ENCODE measurements at places on chromosomes 11 and 22. TPM values are rescaled to one million over a fixed set of nuclear protein-coding genes. Genes with fewer than 3 reads are reported as not detected.

- DNase-seq = peak; percentile 21
These were observed 3.0 kb downstream of the RASSF10 start for GRCh38 chr11:13012056-13012661.

- no peak for DNase-seq
These were observed 15.6 kb downstream of the GRAP2 start for GRCh38 chr22:39916496-39916895.

- peak; percentile 60 for DNase-seq
These were observed 9.6 kb downstream of the SMTNL1 start for GRCh38 chr11:57546869-57547475.

- peak; percentile 14 for DNase-seq
These were observed 9.3 kb downstream of the MSANTD4 start for GRCh38 chr11:106012744-106013143.

GRCh38 chr11:19735157-19735908 is 22.7 kb downstream of the NAV2 start:
- DNase-seq = no peak

GRCh38 chr11:37942081-37942480 is 1344.0 kb upstream of the RAG2 start:
- no peak for DNase-seq

- no peak for DNase-seq
These were observed 7.3 kb downstream of the TOP3B start for GRCh38 chr22:21975273-21975672.

- no peak for DNase-seq
These were observed 29.0 kb downstream of the DDX10 start for GRCh38 chr11:108693852-108694251.

DNA sequence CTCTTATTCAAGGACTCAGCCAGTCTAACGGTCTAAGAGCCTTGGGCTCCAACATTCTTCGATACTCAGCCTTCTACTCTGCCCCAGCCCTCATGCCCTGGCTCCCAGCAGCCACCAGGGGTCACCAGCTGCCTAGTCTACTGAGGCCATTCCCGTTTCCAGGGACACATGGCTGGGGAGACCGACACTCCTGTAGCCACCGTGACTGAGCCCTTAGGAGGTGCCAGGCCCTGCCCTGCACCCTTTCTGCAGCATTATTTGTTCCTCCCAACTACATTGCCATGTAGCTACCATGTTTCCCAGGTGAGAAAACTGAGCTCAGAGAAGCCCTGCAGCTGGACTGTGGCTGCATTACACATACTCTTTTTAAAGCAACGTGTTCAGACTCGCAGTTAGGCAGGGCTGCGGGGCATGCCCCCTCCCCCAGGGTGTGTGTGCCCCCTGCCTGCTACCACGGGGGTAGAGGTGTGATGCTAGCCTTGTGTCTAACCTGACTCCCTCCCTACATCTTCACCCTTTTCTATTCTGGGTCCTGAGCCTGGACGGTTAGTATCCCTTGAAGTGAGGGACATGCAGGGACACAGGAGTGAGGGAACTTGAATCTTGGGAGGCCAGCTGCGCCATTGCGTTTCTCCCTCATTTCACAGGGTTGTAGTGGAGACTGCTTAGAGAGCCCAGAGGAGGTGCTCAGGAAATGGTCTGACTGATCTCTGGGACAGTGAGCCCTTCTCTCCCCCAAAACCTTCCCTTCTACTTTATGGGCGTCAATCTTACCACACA is 17.5 kb downstream of the ATG16L2 start:
- peak; percentile 89 for DNase-seq

DNA sequence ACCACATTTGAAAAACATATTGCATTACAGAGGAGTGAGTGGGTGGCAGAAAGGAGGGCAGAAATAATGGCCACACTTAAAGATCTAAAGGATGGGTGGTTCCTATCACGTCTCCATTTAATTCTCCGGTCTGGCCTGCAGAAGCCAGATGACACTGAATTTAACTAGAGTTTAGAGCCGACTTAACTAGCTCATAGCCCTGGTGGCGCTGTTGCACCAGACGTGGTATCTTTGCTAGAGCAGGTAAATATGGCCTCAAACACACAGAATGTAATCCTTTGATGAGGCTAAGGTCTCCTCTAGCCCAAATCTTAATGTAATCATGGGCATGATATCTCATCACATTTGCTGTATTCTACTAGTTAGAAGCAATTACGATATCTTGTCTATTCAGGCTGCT is 51.5 kb upstream of the GAL start:
- peak; percentile 78 for DNase-seq

DNA sequence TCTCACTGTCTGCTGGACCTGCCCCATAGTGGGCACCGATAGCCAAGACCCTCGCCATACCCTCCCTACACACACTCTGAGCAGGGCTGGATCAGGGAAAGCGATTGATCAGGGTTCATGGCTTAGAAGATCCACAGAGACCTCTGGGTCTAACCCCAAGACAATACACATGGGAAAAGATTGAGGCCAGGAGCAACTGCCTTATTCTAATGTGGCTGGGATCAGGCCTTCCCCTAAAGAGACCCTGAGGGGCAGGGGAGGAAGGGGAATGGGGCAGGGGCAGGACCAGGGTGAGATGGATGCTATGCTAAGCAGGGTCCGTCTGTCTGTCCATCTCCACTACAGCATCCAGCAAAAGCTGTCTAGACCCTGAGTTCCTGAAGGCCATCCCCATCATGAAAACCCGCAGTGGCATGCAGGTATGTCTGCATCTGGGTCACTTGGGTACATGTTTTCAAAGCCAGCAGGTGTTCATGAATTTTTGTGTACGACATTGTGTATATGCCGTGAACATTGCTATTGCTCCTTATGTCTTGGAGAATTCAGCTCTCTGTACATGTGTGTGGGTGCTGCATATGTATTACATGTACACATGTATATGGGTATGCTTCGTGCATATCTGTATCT is 15.3 kb upstream of the RELT start:
- no peak for DNase-seq

- DNase-seq = peak; percentile 74
These were observed 102.7 kb downstream of the BRD1 start for GRCh38 chr22:49724893-49725489.

- no peak for DNase-seq
These were observed 2.1 kb upstream of the LRRC32 start for GRCh38 chr11:76672431-76673175.

DNA sequence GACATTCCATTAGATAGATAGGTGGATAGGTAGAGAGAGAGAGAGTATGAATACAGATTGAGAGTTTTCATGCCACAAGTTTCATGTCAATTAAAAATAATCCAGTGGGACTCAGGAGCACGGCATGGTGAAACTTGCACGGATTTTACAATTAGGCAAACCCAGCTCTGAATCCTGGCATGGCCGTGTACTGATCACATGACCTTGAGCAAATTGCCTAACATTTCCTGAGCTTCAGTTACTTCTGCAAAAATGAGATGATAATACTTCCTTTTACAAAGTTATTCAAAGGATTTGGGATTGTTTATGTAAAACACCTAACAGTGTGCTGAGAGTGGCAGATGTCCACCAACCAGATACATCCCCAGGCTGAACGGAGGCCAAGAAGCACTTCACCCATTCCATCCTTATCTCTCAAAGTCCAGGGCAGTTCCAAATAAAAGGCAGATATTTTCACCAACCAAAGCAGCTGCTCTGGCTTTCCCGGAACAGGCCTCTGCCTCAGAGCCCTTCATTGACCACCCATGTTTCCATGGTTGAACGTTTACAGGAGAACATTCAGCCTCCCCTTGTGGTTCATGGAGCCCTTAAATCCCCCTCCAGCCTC is 17.9 kb downstream of the APLNR start:
- DNase-seq = no peak

- peak; percentile 26 for DNase-seq
These were observed 4.9 kb downstream of the ZFTA start for GRCh38 chr11:63763496-63764339.

DNA sequence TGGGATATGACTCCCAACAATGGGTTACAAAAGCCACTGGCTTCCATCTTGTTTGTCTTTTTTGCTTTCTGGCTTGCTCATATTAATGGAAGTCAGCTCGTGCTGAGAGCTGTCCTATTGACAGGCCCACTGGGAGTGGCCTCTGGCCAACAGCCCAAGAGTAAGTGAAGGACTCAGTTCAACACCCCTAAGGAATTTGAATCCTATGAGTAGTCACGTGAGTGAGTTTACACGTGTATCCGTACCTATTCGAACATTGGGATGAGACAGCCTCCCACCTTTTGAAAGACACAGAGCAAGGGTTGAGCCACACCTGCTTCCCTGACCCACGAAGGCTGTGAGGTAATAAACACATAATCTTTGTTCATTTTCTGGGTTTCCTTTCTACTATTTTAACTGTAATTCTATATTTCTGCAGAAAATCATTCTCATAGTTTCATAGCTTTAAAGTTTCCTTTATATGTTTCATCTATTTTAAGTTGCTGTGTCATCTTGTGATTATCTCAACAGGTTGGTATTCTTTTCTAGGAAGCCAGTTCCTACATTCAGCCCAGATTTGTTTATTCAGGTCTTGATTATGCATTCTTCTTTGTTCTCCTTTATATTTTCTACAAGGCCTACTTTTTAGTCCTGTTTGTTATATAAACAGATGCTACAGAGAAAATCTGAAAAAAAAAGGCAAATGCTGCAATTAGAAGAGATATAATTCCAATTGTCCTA is 802.3 kb downstream of the CNTN5 start:
- DNase-seq = no peak

- DNase-seq = no peak
These were observed 21.9 kb upstream of the NFRKB start for GRCh38 chr11:129917231-129917630.

DNA sequence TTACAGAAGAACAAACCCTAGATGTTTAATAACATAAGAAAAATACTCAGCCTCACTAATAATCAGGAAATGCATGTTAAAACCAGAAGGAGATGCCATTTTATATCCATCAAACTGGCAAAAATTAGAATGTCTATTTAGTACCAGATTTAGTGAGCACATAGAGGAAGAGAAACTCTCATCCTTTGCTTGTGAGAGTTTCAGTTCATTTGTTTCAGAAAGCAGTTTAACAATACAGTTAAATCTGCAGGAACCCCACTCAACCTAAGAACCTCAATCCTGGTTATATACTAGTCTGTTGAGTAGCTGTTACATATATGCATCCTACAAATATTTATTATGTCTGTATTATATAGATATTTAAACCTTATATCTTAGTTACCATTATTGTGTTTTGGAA is 172.6 kb downstream of the WNT11 start:
- no peak for DNase-seq

Gene CSNK1E
- polyA plus RNA-seq = 152 TPM

Gene LAYN
- 7.7 TPM for polyA plus RNA-seq

Gene LGR4
- polyA plus RNA-seq = 30.1 TPM

Gene CCDC116
- 1.5 TPM for polyA plus RNA-seq

Gene BARX2
- 0.77 TPM for polyA plus RNA-seq
